ENCODE measurements at places on chromosomes 5 and 9.

DNA sequence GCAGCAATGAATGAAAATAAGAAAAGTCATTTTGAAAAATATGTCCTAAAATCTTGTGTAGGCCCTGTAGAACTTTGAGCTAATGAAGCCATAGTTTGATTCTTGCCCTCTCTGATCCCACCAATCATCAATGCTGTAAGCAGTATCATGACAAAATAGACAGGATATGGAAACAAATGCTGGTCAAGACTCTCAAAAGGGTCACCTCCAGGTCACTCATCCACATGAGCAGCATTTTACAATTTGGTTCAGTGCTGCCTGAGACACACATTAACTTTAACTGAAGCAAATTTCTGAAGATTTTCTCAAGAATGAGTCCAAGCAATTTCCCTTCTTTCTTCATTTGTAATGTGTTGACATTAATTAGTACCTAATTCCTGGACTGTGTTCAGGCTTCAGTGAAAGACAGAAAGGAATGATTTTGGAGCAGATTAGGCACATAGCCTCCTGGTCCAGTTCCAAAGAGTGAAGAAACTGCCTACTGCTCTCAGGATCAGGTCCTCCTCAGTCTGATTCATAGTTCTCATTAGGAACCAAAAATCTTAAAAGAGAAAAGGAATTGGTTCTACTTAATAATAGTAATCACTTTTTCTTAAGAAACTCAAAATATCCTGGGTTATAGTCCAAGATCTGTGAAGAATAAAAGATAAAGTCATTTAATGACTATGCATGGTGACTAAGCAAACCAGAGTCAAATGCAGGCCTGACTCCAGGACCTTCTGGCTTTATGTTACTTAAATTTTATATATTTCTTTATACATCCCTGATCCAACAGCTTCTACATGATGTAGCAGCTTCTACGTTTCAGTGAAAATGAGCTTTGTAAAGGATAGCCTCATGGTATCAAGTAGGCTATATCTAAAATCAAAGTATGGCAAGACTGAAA lies 192.1 kb upstream of the RGMB start:
- DNase-seq: no peak

- DNase-seq: no peak
Measured at GRCh38 chr5:139312075-139312474, 18.5 kb downstream of the MATR3 start.

GRCh38 chr5:100755435-100755834 lies 147.6 kb downstream of the ST8SIA4 start:
- DNase-seq: no peak

GRCh38 chr9:34218446-34218845 lies 39.6 kb downstream of the UBAP1 start:
- DNase-seq: no peak

GRCh38 chr9:13110766-13111417 lies 168.6 kb downstream of the MPDZ start:
- DNase-seq: no peak

- no peak for DNase-seq
Measured at GRCh38 chr9:121708768-121709488, 57.5 kb downstream of the DAB2IP start.

Measured in HepG2 (cell line).